ENCODE measurements at places on chromosomes 12 and 14. TPM values are rescaled to one million over a fixed set of nuclear protein-coding genes. Genes with fewer than 3 reads are reported as not detected.

KCNC2 gene
- 0.59 TPM for polyA plus RNA-seq

- DNase-seq = peak; percentile 62
Observed at GRCh38 chr12:120356567-120357030, 12.4 kb downstream of the MSI1 start.

GRCh38 chr12:3119756-3120601 lies 42.8 kb downstream of the TSPAN9 start:
- no peak for DNase-seq

FBLN5 gene
- polyA plus RNA-seq = 161 TPM

GRCh38 chr12:6230321-6231110 lies 30.3 kb downstream of the CD9 start:
- no peak for DNase-seq

GRCh38 chr14:98913967-98914650 lies 357.9 kb downstream of the BCL11B start:
- DNase-seq = no peak

DNA sequence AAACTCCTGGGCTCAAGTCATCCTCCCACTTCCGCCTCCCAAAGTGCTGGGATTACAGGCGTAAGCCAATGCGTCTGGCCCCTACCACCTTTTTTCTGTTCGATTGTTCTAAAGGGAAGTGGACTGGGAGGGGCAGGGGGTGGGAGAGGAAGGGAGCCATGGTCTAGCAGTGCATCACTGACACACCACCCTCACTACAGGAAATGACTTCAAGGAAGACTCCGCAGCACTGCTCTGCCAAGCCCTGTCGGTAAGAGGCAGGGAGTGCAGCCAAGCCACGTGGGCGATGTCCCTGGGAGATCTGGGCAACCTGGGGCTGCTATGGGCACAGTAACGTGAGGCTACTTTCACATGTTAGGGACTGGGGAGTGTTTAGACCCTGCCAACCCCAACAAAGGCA lies 18.0 kb downstream of the LRRC74A start:
- no peak for DNase-seq

DNA sequence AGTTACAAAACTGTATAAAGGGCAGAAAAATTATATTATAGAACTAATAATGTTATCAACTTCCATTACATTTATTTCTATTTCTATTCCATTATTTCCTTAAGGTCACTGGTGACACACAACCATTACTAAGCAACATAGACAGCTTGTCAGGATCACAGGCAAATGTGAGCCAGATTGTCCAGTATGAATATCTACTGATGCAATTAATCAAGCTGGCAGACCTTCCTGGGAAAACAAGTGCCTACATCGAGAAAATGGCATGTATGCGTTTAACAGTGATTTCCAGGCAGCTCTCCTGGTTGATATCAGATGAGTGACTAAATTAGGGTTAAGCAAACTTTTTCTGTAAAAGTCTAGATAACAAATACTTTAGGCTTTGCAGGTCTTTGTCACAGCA lies 36.9 kb upstream of the TSPAN8 start:
- no peak for DNase-seq

- DNase-seq = no peak
Observed at GRCh38 chr12:56163533-56164344, 5.6 kb downstream of the MYL6 start.

DNA sequence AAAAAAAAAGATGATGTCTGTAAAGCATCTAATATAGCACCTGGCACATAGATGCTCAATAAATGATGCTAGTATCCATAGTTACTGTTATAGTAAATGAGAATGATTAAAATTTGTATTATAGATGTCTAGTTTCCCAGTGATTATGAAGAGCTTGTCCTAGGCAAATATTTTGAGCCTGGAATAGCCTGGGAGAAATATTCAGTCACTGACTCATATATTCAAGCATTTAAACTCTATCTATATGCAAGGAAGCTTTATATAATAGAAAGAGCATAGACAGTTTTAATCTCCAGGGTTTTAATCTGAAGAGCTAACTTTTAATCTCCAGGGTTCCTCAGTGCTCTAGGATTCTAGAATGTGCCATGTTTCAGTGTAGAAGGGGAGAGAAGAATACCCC lies 91.5 kb upstream of the VASH1 start:
- DNase-seq = no peak

SPX gene
- polyA plus RNA-seq = 22.9 TPM

DNA sequence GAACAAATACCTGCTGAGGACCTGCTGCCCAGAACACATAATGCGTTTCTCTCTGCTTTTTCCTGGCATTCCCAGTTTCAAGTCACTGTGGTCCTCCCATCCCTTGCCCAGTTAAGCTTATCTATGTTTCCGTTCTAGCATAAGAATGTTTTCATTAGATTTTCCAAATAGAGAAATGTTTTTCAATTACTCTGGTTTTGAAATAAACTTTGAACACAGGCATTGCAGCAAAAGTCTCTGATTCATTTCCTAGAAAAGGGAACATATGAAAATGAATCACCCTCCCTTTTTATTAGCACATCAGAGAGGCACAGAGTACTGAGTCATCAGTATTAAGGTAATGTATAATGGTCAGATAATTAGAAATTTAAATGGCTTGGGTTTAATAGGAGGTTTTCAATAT lies 201.1 kb upstream of the TMEM260 start:
- DNase-seq = no peak

A2M gene
- polyA plus RNA-seq = 245 TPM

DNA sequence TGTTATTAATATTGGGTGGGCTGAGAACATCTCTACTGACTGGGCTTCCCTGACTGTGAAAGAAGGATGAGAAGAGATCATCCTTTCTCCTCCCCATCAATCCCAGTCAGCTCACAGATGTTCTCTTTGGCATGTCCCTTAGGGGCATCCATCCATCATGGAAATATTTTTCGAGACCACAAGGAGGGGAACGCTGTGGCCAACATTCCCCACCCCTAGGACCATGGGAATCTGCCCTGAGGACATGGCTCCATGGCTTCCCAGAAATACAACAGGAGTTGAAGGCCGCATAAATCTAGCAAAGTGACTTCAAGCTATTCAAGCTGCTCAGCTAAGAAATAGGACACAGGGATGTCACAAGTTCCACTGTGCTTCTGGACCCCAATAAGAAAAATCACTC lies 456.8 kb downstream of the MED13L start:
- DNase-seq = no peak

DNA sequence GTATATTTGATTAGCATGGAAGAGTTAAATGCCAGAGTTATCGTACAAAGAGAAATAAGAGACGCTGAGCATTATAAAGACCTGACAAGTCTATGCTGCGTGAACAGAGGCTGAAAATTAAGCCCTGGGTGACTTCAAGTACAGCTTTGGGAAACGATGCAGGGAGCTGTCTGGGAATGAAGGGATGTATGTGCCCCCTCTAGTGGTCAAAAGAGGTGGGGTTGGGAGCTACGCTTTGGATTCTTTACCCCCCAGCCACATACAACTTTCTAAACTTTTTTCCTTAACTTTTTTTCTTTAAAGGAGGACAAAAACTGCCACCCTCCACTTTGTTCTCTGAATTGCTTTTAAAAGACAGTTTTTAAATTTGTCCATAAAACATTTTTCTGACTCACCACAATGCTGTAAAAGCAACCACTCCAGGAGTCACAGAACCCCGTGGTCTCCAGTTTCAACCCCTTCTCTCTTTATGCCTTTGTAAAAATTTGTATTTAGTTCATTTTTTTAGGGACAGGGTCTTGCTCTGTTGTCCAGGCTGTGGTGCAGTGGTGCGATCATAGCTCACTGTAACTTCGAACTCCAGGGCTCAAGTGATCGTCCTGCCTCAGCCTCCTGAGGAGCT lies 59.4 kb downstream of the ZNF664 start:
- DNase-seq = no peak

- no peak for DNase-seq
Observed at GRCh38 chr14:73457924-73458182, 493 bp downstream of the NUMB start.

DNA sequence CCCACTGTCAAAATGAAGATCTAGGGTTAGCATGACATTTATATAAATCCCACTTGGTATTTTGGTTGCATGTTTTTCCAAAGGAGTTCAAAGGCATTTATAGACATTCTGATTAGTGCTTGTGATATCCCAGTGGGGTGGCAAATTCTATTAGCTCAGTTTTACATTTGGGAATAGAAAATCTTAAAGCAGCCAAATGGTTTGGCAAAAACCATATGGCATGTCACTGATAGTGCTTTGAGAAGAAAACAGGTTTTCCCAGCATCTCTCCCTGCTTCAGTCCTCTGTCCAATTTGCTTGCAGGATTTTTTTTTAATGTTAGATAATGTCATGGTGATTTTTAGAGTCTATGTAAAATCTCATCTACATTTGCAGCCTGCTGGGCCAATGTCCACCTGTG lies 225.1 kb upstream of the DIO3 start:
- no peak for DNase-seq

CSRP2 gene
- 85.3 TPM for polyA plus RNA-seq

DNA sequence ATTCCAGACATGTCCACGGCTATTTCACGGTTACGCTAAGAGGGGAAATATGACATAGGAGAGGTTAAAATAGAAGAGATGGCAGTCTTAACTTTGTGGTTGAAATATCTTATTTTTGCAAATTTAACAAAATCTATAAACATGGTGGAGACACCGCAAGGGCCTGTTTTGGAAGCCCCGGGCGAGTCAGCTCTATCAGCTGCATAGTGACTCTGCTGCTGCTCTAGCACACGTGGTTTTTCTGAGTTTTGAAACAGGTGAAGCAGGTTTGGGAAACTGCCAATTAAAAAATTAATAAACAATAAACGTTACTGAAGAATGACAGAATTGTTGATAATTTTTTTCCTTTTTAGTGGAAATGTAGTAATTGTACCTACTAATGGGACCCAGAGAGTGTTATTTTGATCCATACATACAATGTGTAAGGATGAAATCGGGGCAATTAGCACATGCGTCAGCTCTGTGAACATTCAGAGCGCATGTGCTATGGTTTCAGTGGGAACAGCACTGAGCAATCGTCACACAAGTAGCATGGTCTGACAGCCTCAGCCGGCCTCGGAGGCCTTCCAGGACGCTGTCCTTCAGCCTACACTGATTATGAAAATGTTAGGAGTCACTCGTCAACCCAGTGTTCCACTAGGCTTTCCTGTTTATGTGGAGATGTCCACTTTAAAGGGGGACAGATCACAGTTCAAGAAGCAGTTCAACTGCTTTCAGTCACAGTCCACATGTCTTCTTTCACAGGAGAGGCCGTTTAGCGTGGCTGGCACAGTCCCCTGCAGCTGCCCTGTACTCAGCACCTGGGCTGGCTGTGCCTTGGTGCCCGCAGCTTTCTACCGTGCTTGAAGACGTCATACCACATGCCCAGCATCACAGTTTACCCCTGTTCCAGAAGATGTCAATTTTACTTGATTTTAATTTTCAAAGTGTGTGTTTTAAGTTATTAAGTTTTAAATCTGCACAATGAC lies 51.8 kb downstream of the MOK start:
- DNase-seq = no peak

P2RX2 gene
- polyA plus RNA-seq = 1.6 TPM

BIN2 gene
- 2.9 TPM for polyA plus RNA-seq

- DNase-seq = no peak
Observed at GRCh38 chr12:63098851-63099250, 52.1 kb downstream of the AVPR1A start.

DNA sequence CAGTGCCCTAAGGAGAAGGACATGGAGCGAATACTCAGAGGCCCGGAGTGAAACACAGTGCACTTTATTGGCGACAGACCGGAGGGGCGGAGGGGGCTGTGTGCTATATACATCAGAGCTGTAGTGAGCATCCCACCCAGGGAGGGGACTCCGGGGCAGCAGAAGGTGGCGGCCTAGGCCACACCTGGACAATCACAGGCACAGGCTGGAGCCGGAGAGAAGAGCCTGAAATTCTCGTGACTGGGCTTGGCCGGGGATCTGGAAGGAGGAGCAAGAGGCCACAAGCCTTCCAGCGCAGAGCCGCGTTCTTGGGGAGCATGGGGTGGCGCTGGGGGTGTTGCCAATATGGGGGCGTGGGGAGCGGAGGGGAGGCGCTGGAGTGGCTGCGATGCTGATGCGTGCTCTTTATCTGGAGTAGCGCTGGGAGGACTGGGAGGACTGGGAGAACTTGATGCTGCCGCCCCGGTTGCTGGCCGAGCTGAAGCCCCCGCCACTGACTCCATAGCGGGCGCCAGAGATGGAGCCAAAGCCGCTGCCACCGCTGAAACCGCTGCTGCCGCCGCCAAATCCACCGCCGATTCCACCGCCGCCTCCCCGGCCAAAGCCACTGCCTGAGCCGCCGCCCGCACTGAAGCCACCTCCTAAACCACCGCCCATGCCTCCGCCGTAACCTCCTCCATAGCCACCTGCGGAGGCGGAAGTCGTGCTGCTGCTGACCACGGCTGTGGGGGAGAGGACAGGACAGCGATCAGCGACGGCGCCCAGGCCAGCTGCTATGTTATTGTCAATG lies 6.1 kb downstream of the KRT3 start:
- no peak for DNase-seq

DNA sequence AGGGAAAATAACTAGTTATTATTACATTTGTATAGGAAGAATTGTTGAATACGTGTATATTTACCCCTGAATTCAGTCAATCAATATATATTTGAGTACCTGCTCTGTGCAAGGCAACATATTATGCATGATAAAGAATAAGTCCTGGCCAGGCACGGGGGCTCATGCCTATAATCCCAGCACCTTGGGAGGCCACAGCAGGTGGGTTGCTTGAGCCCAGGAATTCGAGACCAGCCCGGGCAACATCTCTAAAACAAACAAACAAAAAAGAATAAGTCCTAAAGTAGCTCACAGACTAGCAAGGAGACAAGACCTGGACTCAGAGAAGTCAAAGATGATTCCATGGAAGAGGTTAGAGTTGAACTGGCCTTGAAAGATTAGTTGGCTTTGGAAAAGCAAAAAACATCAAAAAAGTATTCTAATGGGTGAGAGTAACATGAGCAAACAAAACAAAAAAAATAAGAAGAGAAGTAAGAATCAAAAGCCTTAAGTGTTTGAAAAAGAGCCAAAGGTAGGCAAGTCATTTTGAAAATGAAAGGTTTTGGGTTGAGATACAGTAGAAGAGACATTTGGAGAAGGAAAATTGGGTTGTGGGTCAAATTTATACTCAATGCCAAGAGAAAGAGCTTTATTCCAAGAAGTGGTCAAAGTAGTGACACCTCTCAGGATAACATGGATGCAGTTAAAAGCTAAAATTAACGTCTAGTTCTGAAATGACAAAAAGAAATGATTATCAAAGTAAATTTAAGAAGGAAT lies 115.2 kb upstream of the BCAT1 start:
- no peak for DNase-seq

GRCh38 chr12:71007781-71008404 lies 87.4 kb upstream of the PTPRR start:
- DNase-seq = no peak

- DNase-seq = no peak
Observed at GRCh38 chr12:20946732-20947131, 136.2 kb downstream of the SLCO1B3 start.

DNA sequence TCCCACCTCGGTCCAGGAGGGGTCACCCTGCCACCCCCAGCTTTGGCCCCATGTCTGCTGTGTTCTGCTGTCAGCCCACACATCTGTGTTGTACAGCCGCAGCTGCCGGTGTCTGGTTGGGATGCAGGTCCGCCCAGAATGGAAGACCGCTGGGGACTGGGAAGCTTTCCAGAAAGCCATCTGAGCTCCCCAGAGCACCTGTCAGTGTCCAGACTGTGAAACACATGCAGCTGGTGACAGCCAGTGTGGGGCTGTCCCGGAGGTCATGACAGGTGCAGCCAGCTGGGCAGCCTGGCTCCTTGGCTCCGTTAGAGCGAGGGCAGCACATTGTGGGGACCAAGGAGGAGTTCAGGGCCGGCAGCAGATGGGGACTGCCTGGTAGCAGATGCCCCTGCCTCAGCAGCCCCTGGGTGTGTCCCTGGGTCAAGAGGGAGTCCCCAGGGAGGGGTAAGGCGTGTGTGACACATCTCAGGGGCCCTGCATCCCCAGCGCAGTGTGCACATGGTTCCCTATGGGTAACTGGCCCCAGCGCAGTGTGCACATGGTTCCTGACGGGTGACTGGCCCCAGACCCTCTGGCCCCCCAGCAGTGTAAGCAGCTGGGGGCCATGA lies 16.4 kb downstream of the CEP170B start:
- DNase-seq = no peak

All from right renal pelvis (tissue), 4 donors.